ENCODE measurements at places on chromosomes 12 and 14.

DNA sequence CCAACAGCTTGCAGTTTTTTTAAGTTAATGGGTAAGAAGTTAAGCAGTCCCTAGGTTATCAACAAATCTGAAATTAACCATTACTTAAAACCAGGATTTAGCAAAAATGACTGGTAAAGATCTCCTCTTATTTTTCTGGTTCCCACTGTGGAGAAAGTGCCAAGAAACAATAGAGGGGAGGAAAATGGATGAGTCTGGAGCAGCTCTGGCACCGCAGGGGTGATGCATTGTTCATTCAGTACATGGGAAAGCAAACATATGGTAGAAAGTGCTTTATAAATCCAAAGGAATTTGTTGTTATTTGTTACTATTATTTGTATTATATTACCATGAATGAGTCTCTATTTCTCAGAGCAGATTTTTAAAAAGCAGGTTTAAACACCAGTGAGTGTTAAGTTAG lies 92.2 kb downstream of the DYRK2 start:
- DNase-seq: no peak

DNA sequence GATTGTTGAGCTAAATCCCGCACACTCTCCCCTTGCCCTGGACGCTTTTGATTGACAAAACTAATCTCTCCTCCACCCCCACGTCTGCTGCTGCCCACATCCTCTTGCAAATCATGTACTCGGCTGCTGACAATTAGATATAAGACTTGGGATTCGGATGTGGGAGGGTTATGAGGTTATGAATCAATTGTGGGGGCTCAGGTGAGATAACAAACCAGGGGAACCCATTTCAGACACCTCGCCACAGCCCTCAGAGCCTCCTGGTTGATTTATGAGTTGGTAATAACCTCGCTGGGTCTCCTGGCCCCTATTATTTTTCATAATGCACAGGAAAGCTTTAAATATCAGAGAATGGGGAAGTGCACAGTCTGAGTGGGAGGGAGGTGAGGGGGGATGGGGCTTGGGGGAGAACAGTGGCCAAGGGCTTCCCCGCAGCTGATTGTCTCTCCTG lies 449.9 kb downstream of the DPF3 start:
- DNase-seq: no peak

DNA sequence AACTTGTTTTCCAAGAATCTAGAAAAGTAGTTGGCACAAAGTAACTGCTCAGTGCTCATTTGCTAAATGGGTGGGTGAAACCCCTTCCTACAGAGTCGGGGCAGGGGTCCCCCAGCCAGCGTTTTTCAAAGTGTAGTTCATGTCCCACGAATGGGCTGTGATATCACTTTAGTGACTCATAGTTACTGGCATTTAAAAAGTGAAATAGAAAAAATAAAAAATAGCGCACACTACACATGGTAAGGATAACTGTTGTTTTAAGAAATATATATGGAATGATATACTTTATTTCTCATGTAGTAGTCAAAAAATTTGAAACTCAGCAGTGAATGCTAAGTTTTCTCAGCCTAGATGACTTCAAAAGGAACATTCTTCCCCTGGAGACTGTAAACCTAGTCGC lies 250.4 kb downstream of the CHST11 start:
- DNase-seq: no peak

GRCh38 chr12:28629691-28630090 lies 439.4 kb downstream of the CCDC91 start:
- no peak for DNase-seq

GRCh38 chr12:44088647-44089046 lies 252.8 kb downstream of the TMEM117 start:
- no peak for DNase-seq

DNA sequence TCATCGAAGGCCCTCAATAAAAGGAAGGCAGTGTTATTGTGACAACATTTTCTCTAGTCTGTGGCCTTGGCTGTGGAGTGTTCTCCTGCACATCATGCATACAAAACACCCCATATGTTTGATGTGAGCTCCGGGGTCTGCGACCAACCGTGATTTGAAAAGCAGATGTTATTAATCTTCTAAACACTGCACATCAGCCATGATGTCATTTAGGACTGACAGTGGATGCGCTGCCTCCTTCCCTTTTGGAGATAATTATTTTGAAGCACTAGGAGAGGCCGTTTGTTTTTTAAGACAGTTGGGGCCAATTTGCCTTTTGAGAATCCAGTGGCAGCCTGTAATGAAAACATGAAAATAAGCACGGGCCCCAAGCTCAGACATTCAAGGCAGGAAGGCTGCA lies 1041.6 kb downstream of the BCL11B start:
- no peak for DNase-seq

GRCh38 chr12:5276327-5276880 lies 155.5 kb upstream of the NTF3 start:
- no peak for DNase-seq

DNA sequence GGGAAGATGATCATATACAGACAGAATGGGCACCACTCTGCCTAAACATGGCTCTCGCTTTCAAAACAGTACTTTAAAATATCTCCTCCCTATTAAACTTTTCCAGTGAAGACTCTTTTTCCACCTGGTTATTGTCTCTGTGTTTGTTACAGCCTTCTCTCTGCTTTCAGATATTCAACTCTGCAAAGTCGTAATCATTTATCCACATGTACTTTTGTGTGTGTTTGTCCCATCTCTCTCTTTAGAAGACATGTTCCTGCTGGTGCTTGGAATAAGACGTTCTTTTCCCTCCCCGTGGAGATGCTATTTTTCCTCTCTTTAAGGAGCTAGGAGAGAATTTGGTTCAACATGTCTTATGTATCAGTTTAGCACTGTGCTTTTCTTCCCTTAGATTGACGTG lies 45.1 kb downstream of the ETV6 start:
- no peak for DNase-seq
